ENCODE measurements at places on chromosomes 13 and 19. TPM values are rescaled to one million over a fixed set of nuclear protein-coding genes. Genes with fewer than 3 reads are reported as not detected.

PPP1R13L gene
- total RNA-seq, result 141 TPM

AMH gene
- 0.68 TPM for total RNA-seq

VSTM1 gene
- total RNA-seq, result not detected

GPR18 gene
- total RNA-seq, result not detected

PLIN4 gene
- 214 TPM for total RNA-seq

WDR87 gene
- total RNA-seq, result not detected

KLHL1 gene
- not detected for total RNA-seq

GRCh38 chr19:17951990-17952976 lies 14.6 kb upstream of the KCNN1 start:
- H3K27me3 ChIP-seq, result peaks cover 29% of the 10 kb centered on the region
- no peak overlapping the region for H3K27ac ChIP-seq
- H3K4me1 ChIP-seq, result peaks cover 42% of the 10 kb centered on the region
- H3K4me3 ChIP-seq, result no peak overlapping the region
- no peak for DNase-seq

DNA sequence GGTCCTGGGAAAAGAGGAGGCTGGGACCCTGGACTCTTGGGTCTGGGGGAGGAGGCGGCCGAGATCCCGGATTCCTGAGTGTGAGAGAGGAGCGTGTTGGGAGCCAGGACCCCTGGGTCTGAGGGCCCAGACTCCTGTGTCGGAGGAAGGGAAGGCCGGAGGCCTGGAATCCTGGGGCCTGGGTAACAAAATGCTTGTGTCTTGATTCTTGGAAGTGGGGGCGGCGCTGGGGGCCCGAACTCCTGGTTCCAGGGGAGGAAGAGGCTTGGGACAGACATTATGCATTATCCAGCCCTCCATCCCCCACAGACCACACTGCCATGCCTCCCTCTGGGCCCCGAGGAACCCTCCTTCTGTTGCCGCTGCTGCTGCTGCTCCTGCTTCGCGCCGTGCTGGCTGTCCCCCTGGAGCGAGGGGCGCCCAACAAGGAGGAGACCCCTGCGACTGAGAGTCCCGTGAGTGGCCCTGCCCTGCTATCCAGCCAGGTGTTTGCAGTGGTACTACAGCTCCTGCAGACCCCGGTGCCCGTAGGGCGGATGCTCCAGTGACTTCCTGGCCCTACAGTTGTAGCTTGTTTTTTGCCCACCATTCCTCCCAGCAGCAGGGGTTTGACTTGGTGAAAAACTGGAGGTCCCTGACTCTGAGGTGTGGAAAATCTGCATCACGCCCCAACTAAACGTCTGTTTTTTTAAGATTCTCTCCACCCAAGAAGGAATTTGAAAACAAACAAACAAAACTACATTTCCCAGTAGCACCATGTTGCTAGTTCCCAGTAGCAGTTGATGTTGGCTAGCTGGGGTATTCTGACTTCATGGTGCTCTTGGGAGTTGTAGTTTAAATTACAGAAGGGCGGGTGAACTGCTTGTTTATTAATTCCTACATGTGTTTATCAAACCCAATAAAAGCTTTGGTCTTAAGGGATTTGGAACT lies 630 bp downstream of the NUCB1 start:
- H3K4me3 ChIP-seq, result peak overlapping the region; percentile 67
- H3K36me3 ChIP-seq, result no peaks in the 10 kb centered on the region
- DNase-seq, result no peak
- peaks cover 38% of the 10 kb centered on the region for H3K4me1 ChIP-seq
- no peaks in the 10 kb centered on the region for H3K27me3 ChIP-seq

DNA sequence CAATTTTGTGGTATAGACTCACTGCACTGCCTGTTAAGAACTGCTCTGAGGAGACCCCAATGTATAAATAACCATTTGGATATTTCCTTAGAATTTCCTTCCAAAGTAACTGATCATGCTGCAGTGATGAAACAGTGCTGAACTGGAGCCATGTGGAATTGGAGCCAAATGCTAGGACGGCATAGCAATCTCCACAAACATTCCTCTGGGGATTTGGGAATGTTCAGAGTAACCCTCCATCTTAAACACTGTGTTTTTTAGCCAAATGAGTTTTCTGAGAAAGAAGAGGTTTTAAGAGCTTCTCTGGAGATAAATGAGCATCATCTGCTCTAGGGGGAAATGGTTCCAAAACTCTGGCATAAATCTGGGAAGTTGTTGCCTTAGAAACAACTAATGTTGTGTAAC lies 98.2 kb downstream of the OLFM4 start:
- H3K4me1 ChIP-seq, result no peaks in the 10 kb centered on the region
- H3K4me3 ChIP-seq, result no peak overlapping the region
- no peak for DNase-seq
- H3K27me3 ChIP-seq, result no peaks in the 10 kb centered on the region

DNA sequence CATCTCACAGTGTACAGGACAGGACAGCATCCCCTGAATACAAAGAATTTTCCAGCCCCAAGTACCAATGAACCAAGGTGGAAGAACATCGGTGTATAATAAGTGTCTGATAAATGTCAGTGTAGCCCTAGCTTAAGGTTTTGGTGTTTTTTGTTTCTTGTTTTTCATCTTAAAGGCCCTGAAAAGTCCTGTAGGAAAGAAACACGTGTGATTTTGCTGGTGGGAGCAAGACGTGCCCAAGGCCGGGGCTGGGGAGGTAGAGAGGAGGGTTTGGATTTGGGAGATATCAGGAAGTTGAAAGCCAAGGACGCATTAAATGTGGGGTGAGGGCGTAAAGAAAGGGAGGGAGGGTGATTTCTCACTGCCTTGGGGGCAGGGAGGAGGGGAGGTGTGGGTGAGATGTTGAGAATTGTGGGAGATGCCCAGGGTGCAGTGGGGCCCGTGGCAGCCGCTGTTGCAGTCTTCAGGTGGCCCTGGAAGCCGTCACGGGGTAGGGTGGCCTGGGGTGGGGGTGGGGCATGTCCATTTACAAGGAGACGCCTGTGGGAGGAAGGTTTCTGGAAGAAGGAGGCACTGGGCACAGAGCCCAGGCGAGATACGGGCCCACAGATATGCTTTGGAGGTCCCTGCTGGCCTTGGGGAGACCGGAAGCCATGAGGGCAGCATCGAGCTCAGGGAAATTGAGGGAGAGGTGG lies 6.7 kb downstream of the CAMSAP3 start:
- H3K27me3 ChIP-seq, result peaks cover 37% of the 10 kb centered on the region
- DNase-seq, result no peak
- H3K36me3 ChIP-seq, result no peaks in the 10 kb centered on the region
- H3K27ac ChIP-seq, result no peak overlapping the region
- H3K4me3 ChIP-seq, result no peak overlapping the region
- H3K4me1 ChIP-seq, result no peaks in the 10 kb centered on the region

- H3K4me3 ChIP-seq, result no peak overlapping the region
- peaks cover 8% of the 10 kb centered on the region for H3K36me3 ChIP-seq
- no peak overlapping the region for H3K27ac ChIP-seq
- DNase-seq, result no peak
Measured at GRCh38 chr19:1455336-1456120, 5.6 kb downstream of the APC2 start.

GRCh38 chr13:35892837-35893814 lies 238.1 kb downstream of the DCLK1 start:
- no peak for DNase-seq
- H3K27me3 ChIP-seq, result no peaks in the 10 kb centered on the region
- no peak overlapping the region for H3K4me3 ChIP-seq
- H3K27ac ChIP-seq, result no peak overlapping the region
- H3K36me3 ChIP-seq, result no peaks in the 10 kb centered on the region

GRCh38 chr13:110479648-110480047 lies 81.9 kb downstream of the RAB20 start:
- DNase-seq, result peak; percentile 47
- no peaks in the 10 kb centered on the region for H3K27me3 ChIP-seq
- no peak overlapping the region for H3K4me3 ChIP-seq
- H3K4me1 ChIP-seq, result peaks cover 27% of the 10 kb centered on the region
- H3K27ac ChIP-seq, result no peak overlapping the region
- H3K36me3 ChIP-seq, result peaks cover 91% of the 10 kb centered on the region

DNA sequence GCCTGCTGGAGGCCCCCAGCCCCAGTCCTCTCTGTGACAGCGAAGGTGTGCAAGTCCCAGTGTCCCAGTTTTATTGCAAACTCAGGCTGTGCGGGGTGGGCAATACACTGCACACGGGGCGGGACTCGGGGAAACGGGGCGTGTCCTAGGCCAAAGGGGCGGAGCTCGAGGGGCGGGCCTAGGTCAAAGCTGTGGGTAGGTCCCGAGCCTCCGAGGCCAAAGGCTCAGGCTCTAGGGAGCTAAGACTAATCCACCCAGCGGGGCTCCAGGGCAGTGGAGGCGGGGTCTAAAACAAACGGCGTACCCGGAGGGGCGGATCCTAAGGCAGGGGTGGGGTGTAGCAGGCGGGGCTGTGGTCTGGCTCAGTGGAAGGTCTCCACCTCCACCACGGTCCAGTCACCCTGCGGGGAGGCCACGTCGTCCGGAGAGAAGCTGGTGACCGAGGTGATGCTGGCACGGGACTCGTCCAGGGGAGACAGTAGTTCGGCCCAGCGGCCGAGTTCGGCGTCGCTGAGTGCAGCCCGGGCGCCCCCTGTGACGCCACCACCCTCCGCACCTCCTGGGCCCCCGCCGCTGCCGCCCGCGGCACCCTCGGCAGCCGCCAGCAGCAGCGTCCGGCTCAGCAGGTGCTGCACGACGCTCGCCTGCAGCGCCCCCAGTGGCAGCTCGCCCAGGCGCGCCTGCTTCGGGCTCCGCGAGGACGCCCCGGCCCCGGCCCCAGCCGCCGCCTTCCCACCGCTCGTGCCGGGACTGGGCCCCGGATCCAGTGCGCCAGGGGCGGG lies 5.3 kb downstream of the PRR36 start:
- peaks cover 63% of the 10 kb centered on the region for H3K27me3 ChIP-seq
- peak overlapping the region; percentile 46 for H3K4me3 ChIP-seq
- no peak overlapping the region for H3K27ac ChIP-seq
- DNase-seq, result peak; percentile 69

DNA sequence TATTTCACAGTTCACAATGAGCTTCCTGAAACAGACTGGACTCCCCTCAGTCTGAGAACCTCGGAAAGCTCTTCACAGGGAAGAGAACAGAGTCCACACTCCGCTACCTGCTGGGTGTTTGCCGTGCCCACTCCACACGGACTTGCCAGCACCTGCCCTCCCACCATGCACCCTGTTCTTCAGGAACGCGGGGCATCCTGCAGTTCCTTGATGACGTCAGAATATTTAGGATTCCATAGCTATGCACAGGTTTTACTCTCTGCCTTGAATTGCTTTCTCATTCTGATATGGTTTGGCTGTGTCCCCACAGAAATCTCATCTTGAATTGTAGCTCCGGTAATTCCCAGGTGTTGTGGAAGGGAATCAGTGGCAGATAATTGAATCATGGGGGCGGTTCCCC lies 74.4 kb upstream of the FARP1 start:
- no peaks in the 10 kb centered on the region for H3K36me3 ChIP-seq
- no peak overlapping the region for H3K27ac ChIP-seq
- no peaks in the 10 kb centered on the region for H3K27me3 ChIP-seq

DNA sequence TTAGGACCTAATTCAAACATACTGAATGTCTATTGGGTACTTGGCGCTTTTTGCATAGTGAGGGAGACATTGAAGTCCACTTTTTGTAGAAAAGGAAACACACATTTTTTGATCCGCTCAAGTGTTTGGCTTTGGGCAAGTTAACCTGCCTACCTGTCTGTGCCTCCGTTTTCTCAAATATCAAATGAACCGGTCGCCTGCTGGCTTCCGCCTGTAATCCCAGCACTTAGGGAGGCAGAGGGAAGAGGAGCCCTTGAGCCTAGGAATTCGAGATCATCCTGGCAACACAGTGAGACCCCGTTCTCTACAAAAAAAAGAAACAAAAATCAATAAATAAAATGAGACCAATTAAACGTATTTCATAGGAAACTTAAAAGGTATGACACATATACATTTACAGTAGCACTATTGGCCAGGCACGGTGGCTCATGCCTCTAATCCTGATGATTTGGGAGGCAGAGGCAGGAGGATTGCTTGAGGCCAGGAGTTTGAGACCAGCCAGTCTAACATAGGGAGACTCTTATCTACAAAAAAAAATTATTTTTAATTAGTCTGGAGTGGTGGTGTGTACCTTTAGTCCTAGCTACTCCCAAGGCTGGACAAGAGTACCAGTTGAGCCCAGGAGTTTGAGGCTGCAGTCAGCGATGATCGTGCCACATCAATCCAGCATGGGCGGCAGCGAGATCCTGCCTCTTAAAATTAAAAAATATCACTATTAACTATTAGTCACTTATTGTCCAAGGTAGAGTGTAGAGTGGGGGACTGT lies 1.3 kb downstream of the RAD23A start:
- no peaks in the 10 kb centered on the region for H3K27me3 ChIP-seq
- H3K4me3 ChIP-seq, result peak overlapping the region; percentile 83
- H3K36me3 ChIP-seq, result peaks cover 81% of the 10 kb centered on the region
- H3K4me1 ChIP-seq, result peaks cover 55% of the 10 kb centered on the region
- peak overlapping the region; percentile 95 for H3K27ac ChIP-seq

DNA sequence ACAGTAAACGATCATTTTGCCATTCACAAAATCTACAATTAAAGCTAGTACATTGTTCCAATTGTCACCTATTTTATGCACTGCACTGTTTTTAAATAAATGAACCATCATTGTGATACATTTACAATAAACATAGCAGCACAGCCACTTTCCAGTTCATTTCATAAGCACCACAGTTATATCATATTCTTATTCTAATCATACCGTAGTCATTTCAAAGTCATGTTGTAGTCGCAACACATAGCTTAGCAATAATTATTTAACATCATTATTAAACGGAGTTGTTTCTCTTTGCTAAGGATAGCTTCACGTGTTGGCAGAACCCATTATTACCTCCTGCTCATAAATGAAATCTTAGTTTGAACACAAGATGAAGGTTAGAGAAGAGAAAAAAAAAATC lies 2.2 kb upstream of the PCDH9 start:
- H3K36me3 ChIP-seq, result no peaks in the 10 kb centered on the region
- no peaks in the 10 kb centered on the region for H3K27me3 ChIP-seq
- no peak overlapping the region for H3K4me3 ChIP-seq

- DNase-seq, result no peak
- H3K36me3 ChIP-seq, result no peaks in the 10 kb centered on the region
- H3K4me1 ChIP-seq, result no peaks in the 10 kb centered on the region
- no peak overlapping the region for H3K27ac ChIP-seq
- peaks cover 21% of the 10 kb centered on the region for H3K27me3 ChIP-seq
Measured at GRCh38 chr19:57057036-57057686, 62.6 kb upstream of the USP29 start.

DNA sequence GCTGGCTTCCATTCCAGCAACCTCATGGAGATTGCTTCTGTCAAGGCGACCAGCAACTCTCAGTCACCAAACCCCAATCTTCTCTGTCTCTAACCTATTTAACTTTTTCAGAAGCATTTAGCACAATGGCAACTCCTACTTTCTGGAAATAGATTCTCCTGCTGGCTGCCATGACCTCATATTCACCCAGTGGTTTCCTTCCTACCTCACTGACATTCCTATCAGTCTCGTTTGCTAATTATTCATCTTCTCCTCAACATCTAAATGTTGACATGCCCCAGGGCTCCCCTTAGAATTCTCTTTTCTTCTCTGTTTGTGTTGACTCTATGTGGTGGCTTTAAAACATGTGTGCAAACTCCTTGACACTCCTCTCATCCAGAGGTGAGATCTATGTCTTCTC lies 106.7 kb downstream of the OLFM4 start:
- H3K4me1 ChIP-seq, result no peaks in the 10 kb centered on the region
- no peak for DNase-seq
- no peaks in the 10 kb centered on the region for H3K27me3 ChIP-seq

GRCh38 chr19:1262623-1263123 lies 6.5 kb upstream of the CIRBP start:
- peak overlapping the region; percentile 96 for H3K4me3 ChIP-seq
- DNase-seq, result peak; percentile 15
- H3K4me1 ChIP-seq, result peaks cover 78% of the 10 kb centered on the region
- H3K27ac ChIP-seq, result peak overlapping the region; percentile 95
- H3K27me3 ChIP-seq, result no peaks in the 10 kb centered on the region
